Motor neuron (in vitro differentiated cells): ENCODE measurements at places on chromosomes 5 and 9. TPM values are rescaled to one million over a fixed set of nuclear protein-coding genes. Genes with fewer than 3 reads are reported as not detected.
A peak's percentile ranks its signal among the peaks of the same experiment; 100 is the strongest.

DNA sequence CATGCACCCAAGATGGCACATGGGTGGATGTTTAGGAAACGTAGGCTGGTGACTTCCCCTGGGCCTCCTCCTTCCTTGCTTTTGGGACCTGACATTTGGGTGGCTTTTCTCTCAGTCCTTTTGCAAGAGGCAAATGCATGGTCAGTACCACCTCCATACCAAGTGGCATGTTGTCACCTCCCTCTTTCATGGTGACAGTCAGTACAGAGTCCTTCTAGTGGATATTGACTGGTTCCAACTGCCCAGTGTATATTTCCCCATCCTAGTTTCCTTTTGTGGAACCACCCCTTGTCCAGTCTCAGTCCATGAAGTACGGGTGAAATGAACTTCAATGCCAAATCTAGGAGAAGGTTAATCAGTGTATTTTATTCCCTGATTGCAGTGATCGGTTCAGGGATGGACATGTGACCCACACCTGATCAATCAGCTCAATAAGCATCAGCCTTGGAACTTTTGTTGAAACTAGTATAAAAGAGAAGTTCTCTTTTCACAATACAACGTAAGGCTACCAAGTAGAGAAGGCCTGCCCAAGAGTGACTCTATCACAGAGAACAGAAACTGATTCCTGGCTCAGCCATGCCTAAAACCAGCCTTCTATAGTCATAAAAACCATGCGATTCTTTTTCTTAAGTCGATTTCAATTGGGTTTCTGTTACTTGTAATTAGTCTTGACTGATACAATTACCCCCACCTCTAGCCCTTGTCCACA is 143.4 kb upstream of the KLF9 start:
- ATAC-seq: no peak

GRCh38 chr5:10793785-10794184 is 32.8 kb upstream of the DAP start:
- no peak for ATAC-seq

DNA sequence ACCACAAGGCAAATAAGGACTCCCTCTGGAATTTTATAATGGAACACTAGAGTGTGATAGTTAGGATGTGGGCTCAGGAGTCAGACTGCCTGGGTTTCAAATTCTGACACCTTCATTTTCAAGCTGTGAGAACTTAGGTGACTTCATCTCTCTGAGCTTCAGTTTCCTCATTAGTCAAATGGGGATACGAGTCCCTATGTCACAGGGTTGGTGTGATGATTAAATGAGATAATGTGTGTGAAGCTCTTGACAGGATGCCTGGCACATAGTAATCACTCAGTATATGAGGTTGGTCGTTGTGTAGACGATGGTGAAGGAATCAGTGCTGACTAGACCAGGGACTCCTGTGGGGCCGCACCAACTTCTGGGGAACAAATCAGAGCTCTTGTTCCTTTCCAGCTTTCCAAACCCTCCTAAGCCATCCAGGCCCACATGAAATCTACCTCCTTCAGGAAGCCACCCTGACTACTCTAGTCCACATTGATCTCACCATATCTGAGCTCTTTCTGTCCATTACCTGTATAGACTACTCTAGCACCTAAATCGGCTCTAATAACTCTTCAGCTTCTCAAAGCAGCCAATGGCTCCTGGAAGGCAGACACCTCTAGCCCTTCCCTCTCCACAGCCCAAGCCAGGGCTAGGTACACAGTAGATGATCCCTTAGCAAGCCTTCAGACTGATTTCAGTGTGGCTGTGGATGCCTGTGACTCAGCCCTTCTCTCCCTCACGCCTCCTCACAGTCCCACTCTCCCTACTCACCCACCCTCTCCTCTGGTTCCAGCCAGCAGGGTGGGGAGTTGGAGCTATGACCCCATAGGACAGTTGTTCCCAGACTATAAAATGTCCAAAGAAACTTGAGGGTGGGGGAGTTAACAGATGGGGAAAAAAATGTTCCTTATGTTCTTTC is 2.5 kb upstream of the TCF7 start:
- ATAC-seq: no peak

Gene ALDH7A1
- 93.0 and 106 TPM in 2 replicates for total RNA-seq

DNA sequence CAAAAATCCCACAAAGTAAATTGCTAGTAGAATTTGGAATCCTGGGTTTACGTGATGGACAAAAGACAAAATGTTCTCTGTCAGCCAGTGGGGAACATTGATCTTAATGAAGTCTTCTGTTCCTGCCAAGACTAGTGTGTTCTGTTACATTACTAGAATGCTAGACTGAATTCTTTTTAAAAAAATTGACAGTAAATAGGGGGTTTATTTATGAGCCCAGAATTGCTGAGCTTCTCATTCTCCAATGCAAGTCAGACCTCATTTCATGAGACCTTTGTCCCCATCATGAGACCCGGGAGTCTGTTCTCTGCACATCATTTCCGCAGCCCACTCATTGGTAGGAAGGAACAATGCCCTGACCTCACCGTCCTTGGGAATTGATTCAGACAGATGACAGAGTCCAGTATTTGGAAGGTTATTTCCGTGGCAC is 173.8 kb upstream of the OTULINL start:
- no peak for ATAC-seq

GRCh38 chr9:107566611-107567061 is 77.1 kb upstream of the KLF4 start:
- peak; percentile 36 for ATAC-seq

GRCh38 chr9:2727966-2728613 is 10.8 kb downstream of the KCNV2 start:
- ATAC-seq: peak; percentile 83

DNA sequence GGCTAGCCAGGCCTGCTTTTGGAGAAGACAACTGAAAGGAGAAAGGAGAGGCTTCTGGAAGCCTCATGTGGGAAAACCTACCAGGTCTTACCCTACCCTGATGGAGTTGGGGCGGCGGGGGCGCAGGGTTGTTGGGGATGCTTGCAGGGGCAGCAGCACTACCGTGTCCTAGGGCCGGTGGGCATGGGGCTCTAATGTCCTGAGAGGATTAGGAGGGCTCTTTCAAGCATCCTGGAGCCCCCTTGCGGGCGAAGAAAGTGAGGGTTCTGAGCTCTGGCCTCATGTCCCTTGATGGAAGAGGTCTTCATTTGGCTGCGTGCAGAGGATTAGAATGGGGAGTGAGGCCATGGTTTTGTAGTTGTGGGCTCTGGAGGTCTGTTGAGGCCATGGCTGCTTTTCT is 86.9 kb upstream of the PITX1 start:
- no peak for ATAC-seq

DNA sequence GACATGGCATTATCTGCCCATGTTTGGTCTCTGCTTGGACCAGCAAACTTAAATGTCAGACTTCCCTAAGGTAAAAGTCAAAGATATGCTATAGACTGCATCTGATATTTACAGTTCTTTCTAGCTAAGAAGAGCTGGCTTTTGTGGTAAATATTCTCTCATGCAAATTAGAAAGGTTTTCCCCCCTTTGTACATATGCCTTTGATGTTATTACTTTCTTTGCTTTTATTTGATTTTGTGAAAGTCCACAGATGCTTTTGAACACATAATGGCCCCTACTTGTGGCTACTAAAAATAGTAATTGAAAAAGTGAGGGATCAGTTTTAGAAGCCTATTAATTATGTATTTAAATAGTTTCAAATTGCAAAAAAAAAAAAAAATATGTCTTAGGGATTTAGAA is 104.2 kb downstream of the SV2C start:
- ATAC-seq: no peak

- peak; percentile 20 for ATAC-seq
These were observed 36.2 kb downstream of the SNX18 start for GRCh38 chr5:54553659-54554207.

- no peak for ATAC-seq
These were observed 57.1 kb downstream of the KCNIP1 start for GRCh38 chr5:170560938-170561337.

Gene OR1L4
- total RNA-seq: 0.85 TPM in 1 of 2 replicates, not detected in the other

DNA sequence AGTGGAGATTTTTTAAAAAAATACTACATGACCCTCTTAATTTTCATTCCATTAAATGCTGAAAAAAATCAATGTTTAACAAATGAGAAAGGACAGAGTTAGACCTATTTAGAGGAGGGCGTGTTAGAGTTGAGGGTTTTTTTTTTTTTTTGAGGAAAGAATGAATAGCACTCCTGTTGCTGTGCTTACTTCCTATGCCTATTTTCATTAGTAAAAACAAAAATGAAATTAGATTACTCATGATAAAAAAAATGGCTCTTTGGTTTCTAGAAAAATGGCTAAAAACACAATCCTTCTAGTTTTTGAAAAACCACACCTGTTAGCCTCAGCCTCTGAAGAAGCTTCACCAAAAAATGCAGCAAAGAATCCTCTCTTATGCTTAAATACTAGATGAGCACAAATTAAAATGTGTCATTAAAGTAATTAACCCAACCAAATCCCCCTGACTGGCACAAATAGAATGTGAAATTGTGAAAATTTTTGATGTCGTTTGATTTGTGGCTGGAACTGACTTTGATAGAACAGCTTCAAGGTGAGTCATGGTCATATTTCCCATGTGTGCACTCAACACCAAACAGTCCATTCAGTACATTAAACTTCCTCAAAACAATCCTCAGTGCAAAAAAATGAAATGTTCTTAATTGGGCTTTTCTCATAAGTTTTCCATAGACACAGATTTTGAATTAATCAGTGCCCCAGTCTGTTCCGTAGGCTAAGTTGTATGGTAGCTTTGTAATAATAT is 98.0 kb downstream of the MACIR start:
- ATAC-seq: no peak

Gene NUDT12
- 30.0 and 34.5 TPM in 2 replicates for total RNA-seq

Gene TRAF1
- total RNA-seq: 0.54 and 1.0 TPM in 2 replicates

DNA sequence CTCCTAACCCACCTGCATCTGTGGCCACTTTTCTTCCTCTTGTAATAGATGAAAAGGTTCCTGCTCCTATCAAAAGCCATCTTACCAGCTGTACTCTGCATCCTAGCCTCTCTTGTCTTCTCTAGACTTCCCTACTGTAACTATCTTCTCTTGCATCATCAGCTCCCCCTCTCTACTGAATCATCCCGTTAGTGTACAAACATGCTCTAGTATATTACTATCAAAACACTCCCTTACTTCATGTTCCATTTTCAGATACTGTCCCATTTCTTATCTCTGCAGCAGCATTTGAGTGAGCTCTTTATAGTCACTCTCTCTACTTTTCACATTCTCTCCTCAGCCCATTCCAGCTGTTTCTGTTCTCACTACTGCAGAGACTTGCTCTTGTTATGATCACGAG is 2.8 kb downstream of the SRA1 start:
- no peak for ATAC-seq

GRCh38 chr9:137689745-137690529 is 71.1 kb downstream of the EHMT1 start:
- peak; percentile 31 for ATAC-seq

Gene CHMP5
- 130 and 145 TPM in 2 replicates for total RNA-seq

Gene EGR1
- total RNA-seq: 20.5 and 33.5 TPM in 2 replicates

Gene LIX1
- total RNA-seq: 2.3 and 2.4 TPM in 2 replicates

DNA sequence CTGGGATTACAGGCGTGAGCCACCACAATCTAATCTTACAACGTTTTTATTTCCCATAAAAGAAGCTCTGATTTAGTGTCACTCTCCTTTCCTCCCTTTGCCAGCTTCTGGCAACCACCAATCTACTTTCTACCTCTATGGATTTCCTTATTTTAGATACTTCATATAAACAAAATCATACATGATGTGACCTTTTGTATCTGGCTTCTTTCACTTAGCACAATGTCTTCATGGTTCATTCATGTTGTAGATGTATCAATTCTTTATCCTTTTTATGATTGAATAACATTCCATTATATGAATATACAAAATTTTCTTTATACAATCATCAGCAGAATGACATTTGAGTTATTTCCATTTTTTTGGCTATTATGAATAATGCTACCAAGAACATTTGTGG is 9.7 kb upstream of the TRIO start:
- ATAC-seq: no peak

GRCh38 chr9:114883709-114884108 is 46.7 kb downstream of the TNFSF8 start:
- no peak for ATAC-seq

DNA sequence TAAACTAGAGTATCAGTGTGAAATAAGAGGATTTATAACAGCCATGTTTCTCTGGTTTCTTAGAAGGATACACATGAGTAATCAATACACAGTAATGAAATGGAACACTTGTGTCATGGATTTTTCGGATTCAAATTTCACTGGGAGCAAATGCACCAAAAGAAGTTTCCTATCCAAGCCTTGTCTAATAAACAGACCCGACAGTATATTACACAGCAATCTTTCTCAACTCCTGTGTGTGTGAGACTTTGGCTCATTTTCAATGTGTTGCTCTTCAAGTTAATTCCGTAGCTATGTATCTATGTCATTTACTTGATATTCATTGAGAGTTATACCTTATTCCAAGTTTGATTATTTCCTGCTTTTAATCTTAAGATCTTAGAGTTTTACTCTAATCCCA is 930.2 kb downstream of the MAT2B start:
- no peak for ATAC-seq

Gene PPIC
- total RNA-seq: 16.7 and 31.6 TPM in 2 replicates

- no peak for ATAC-seq
These were observed 15.9 kb upstream of the RPL26L1 start for GRCh38 chr5:172943283-172943841.

DNA sequence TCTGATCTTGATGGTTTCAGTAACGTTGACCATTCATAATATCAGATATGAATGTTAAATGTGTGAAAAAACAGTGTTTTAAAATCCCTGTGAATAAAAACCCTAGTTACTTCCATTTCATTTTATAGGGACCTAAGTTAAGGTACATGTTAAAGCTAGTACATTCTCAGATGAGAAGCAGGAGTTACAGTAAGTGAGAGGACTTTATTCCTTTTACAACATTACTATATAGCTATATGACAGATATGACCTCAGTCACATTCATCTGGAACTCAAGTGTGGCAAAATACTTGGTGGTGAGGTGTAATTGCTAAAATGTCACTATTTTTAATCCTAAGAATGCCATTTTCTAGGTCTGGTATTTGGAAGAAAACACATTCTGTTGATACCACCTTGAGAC is 96.4 kb downstream of the OXCT1 start:
- no peak for ATAC-seq

DNA sequence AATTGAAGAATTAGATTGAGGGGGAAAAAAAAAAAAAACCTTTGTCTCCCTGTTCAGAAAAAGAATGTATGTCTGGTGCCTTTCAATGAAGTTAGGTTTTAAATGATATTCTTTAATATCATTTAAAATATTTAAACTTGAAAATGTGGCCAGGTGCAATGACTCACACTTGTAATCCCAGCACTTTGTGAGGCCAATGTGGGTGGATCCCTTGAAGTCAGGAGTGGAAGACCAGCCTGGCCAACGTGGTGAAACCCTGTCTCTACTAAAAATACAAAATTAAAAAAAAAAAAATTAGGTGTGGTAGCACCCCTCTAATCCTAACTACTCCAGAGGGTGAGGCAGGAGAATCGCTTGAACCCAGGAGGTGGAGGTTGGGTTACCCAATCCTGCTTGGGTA is 111.1 kb upstream of the RASA1 start:
- ATAC-seq: no peak

Gene CEL
- 0.91 and 1.6 TPM in 2 replicates for total RNA-seq

GRCh38 chr5:142408981-142409481 is 84.2 kb upstream of the SPRY4 start:
- ATAC-seq: no peak

Gene LCP2
- total RNA-seq: 0.25 TPM in 1 of 2 replicates, not detected in the other
